ENCODE measurements at places on chromosomes 12 and 14.

DNA sequence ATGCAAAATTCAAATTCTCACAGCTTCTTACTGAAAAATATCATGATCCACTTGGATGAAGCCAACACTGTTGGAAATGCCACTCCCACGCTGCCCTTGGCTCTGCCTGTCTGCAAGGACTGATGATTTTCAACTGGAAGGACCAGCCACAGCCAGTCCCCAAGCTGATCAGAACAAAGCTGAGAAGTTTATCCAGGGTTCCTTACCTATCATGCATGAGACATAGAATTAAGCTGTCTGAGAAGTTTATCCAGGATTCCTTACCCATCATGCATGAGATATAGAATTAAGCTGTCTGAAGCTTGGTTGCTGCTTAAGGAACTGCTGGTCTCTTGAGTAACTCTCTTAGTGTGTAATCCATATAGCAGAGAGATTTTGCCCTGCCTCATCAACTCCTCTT is 159.8 kb upstream of the TMEM260 start:
- no peak for DNase-seq

DNA sequence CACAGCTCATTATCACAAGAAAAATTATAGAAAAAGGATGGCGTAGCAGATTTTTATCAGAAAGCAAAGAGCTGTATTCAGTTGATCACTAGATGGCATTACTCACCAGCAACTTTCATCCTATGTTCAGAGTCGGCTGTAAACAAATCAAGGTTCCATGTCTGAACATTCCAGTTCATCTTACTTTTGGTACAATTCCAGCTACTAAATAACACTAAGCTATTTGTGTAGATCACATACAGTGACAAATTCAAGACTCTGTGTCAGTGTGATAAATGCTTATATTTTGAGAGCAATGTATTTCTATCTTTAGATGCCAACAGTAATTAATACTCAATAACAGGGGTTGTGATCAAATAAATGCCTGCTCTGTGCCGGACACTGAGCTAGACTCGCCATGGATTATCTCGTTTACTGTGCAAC is 30.1 kb downstream of the NRDE2 start:
- peak; percentile 27 for DNase-seq

- DNase-seq = no peak
Measured at GRCh38 chr14:99821519-99822508, 28.6 kb downstream of the EML1 start.

DNA sequence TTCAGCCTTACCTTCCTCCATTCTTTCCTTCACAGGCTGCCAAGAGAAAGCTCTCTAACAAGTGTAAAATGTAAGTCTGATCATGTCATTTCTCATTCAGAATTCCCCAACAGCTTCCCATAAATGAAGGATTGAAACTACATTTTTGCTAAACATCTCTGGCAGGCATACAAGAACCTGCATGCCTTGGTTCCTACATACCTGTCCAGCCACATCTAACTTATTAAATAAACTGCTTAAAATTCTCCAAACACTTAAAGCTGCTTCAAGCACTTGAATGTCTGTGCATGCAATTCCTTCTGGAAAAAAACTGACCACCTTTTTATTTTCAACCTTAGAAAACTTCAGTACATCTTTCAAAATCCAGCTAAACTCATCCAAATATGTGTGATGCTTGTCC is 84.4 kb upstream of the DCN start:
- no peak for DNase-seq

GRCh38 chr12:69655616-69656340 is 43.3 kb downstream of the BEST3 start:
- no peak for DNase-seq

- peak; percentile 7 for DNase-seq
Measured at GRCh38 chr14:39988939-39989338, 556.7 kb upstream of the FBXO33 start.

DNA sequence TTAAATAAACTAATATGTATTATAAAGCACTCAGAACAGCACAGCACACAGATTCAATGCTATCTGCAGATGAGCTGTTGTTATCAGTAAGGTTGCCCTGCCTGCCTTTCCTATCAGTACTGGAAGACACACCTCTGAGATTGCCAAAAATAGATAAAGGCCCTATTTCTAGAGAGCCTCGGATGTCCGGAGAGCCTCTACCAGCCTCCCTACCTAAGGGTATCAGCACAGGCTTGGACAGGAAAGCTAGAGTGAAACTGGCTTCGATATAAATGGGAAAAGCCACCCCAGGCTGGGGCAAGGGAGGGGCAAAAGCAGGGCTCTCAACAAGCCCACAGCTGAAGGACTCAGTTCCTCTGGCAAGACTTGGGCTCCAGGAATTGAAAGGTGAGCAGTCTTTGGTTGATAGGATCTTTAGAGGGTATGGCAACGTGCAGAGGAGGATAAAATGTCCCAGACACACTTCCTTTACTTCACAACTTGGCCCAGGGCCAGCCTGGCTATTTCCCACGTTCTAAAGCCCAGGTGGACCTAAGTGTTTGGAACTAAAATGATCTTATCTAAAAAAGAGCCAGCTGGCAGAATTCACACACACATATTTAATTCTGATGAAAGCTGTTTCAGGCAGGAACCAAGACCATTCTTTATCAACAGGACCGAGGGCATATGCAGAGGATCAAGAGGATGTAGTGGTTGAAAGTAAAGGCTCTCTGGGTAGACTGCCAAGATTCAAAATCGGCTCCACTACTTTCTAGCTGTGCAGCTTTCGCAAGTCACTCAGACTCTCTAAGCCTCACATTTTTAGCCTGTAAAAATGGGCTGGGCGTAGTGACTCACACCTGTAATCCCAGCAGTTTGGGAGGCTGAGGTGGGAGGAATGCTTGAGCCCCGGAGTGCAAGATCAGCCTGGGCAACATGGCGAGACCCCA is 37.8 kb upstream of the ITPR2 start:
- no peak for DNase-seq

- DNase-seq = no peak
Measured at GRCh38 chr12:69068448-69068847, 135.5 kb upstream of the CPM start.

DNA sequence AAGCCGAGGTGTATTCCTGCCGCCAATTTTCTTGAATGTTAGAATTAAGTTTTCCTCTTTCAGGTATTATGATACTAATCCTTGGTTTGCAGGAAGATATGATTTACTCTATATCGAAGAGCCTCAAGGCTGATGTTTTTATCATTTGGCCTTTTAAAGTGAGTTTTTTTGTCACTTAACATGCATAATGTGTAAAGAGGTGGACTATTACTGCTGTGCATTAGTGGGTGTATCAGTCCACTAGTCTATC is 11.1 kb upstream of the TMPO start:
- DNase-seq = no peak

DNA sequence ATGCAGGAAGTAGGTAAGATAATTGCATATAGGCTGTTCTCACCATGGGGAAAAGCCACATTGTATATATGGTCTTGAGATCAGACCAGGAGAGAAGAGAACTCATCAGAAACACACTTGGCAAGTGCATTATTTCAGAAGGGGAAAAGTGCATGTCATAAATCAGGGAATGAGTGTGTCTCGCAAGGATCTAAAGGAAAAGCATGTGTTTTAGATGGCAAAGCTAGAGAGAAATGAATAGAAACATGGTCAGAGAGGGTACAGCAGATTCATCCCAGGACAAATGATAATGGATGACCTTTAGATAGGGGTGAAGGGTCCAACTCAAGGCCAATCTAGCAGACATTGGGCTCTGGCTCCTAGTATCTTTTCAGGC is 230.2 kb upstream of the NAV3 start:
- DNase-seq = no peak

DNA sequence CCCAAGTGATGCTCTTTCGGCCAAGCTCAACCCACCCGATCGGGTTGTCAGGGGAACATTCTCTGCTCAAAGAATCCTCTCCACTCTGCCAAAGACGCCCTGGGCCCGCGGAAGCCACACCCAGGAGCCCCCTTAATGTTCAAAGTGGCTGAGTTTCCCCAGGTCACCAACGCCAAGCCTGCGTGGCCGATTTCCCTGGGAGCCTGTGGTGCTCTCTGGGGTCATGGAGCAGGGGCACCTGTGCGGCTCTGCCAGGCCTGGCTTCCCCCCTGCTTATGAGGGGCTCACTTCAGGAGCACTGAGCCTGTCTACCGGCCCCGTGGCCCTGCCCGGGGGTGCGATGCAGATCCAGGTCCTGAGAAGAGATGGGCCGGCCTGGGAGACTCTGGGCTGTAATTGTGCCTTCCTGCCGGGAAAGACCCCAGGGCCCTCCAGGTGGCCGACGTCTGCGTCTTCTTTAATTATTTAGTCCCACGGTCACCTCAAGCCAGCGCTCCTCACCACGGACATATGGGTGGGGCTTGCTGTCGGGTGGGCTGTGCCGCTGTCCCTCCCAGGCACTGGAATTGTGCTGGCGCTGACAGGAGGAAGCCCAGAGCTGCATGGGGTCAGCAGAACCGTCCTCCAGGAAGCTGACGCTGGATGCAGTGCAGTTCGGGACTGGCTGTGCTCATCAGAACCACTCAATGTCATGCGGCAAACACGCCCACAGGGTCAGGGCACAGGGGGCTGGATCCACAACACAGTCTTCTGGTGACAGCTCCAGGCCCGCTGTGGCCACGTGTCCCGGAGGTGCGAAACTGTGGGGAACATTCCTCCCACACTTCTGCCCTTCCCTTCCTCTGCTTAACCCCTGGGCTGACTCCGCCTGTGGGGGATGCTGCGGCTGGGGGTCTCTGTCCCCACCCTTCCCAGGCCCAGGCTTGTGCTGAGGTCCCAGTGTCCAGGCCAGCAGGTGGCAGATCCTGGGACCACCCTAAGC is 267.6 kb upstream of the SFSWAP start:
- DNase-seq = no peak

- no peak for DNase-seq
Measured at GRCh38 chr12:2287151-2287550, 234.4 kb downstream of the CACNA1C start.
